ENCODE measurements at places on chromosomes 2 and 18.

DNA sequence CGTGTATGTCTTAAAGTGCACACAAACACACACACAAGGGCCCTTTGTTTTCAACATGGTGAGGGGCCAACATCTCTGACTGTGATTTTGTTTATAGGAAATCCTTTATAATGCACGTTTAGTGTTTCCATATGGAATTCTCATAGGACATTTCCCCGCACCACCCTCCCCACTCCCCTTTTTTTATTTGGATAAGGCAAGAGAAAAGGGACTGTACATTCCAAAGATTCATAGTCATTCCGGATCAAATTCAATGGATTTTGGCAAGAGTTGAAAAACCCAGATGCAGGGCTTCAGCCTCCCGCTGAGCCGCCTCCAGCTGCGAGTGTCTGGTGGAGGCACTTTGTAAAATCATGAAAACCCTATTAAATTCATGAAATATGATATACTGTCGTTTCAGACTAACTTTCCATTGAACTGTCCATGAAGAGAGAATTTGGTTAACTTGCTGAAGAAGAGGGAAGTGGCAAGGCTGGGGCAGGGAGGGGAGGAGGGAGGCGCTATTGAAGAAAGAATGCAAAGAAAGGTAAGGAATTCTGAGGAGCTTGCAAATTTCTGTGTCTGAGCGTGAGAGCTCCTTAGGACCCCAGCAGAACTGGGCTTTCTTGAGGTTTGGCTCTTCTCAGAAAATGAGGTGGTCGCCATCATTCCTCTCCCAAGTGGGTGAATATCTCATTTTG, 25.8 kb upstream of the SLC14A2 start:
- no peak for DNase-seq

DNA sequence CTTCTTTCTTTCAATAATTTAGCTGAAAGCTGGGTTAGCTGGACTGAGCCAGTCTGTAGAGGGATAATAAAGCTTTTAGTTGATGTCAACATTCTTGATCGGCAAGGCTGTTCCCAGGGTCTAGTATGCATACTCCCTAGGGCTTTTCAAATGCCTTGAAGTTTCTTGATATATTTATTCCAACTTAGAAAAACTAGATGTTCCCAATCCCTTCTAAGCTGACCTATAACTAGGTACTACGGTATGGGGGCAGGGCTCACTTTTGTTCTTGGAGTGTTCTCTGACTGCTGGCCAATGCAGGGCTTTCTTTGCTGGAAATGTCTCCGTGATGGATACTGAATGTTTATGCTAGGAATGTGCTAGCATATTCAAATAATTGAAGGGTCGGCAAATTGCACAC, 258.6 kb upstream of the TANK start:
- DNase-seq, result no peak

GRCh38 chr18:77087393-77088141, 45.0 kb downstream of the MBP start:
- DNase-seq, result no peak

GRCh38 chr18:30454920-30455319, 587.6 kb downstream of the DSC3 start:
- DNase-seq, result no peak

GRCh38 chr2:84288293-84288692, 170.8 kb downstream of the SUCLG1 start:
- no peak for DNase-seq

Data from gastrocnemius medialis (tissue), 4 donors.